ENCODE measurements at places on chromosomes 7 and 10.

- DNase-seq: no peak
Measured at GRCh38 chr10:44010873-44011602, 362.4 kb upstream of the ZNF32 start.

GRCh38 chr10:116694927-116695268 lies 47.5 kb downstream of the HSPA12A start:
- no peak for DNase-seq

- DNase-seq: no peak
Measured at GRCh38 chr10:103808780-103809179, 46.6 kb downstream of the SH3PXD2A start.

DNA sequence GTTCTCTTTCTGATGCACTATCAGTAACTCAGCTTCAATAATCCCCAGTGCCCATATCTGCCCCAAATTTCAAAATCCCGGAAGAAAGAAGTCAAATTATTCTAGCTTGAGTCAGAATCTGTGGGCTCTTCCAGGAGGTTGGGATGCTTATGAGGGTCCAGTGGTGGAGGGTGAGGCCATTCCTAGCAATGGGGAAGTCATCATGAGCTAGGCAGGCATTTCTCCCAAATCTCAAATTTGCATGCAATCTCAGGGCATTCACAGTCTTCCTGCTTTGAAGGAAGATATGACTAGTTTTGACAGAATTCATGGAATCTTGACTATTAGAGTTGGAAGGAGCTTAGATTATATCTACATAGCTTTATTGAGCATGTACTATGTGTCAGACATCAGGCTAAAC lies 164.3 kb upstream of the AGK start:
- no peak for DNase-seq

GRCh38 chr7:12705878-12706277 lies 18.4 kb downstream of the ARL4A start:
- DNase-seq: no peak

All from left renal pelvis (tissue), 4 donors.